Pons (tissue), 1 donor: ENCODE measurements at places on chromosomes 6 and 20.

- DNase-seq, result no peak
Measured at GRCh38 chr20:19652591-19653026, 105.4 kb upstream of the RIN2 start.

DNA sequence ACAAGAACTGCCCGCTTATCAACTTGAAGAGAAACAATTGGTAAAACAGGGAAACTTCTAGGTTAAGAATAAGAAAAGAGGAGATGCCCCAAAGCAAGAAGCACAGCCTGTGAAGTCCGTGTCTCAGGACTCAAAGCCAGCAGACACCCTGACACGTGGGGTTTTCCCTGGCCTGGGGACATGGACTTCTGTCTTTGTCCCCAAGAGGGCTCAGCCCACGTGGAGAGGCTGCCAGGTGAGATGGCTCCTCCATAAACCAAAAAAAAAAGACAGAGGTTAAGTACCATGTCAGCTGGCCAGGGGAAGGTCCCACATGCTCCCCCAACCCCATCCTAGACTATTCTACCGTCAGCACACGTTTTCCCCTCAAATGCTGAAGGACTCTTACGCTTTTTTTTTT is 9.9 kb downstream of the SERPINB6 start:
- DNase-seq, result no peak

DNA sequence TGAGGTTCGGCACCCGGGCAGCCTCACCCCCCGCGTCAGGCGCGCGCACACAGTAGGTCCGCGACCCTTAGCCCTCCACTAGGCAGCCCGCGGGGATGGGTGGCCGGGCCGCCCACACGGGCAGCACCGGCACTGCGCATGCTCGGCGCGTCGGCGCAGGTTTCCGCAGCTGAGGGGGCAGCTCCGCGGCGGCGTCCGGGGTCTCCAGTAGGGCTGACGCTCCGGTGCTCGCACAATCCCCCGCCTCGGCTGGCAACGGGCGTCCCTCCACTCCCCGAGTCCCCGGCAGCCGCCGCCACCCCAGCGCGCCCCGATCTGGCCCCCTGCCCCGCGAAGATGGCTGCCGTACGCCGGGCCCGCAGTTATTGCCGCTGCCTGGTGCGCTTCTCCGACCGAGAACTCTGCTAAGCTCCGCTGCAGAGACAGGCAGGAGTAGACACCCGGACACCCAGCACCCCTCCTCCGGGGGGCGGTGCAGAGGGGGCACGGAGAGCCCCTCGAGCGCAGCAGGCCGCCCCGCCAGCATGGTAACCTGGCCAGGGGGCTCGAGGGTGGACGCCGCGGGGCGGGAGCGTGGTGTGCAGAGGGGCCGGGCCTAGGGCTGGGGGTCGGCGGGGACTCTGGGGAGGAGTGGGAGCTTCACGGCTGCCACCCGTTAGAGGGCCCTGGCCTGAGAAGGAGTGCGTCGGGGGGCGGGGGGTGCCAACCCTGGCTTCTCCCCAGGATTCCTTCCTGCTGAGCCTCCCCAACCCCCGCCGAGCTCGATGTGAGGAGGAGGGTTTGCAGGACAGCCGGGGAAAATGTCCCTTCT is at the start of gene FBXO9:
FBXO9 (plus strand) TSS at position 139 of the 811 bp plus-strand sequence; CDS start at position 525, 386 bp downstream.
- DNase-seq, result peak; percentile 15

DNA sequence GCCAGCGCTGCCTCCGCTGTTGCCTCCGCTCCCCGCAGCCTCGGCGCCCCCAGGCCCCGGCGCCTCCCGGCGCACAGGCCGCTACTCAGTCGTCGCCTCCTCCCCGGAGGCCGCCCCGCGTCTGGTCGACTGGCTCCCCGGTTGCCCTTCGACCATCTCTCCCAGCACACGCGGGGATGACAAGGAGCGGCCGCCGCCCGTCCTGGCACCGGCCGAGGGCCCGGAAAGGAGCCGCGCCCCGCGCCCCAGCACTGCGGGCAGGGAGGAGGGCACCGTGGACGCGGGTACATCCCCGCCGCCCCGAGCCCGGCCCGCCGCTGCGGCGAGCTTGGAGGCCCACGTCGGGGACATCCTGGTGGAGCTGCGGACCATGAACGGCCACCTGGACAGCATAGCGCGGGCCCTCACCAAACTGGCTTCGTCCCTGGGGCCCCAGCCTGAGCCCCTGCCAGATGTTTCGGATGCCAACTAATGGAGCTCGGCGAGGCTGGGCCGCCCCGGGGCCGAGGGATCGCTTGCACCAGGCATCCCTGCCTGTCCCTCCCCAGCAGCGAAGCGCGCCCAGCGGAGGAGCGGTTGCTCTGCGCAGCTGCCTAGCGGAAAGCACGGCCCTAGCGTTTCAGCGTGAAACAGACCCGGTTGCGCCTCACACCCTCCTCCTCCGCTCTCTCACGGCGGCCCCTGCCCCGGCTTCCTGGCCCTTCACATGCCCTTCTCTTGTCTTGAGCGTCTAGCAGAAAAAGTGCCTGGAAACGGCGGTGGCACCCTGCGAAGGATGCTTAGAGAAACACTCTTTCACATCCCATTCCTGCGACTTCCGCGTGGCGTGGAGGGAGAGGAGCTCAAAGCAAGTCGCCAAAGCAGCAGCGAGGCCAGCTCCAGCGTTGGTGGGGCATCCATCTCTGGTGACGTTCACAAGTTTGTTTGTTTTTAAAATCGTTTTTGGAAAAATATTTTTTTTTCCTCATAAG is 285.8 kb upstream of the SUPT3H start:
- DNase-seq, result peak; percentile 35

- no peak for DNase-seq
Measured at GRCh38 chr6:6771224-6771945, 182.9 kb downstream of the LY86 start.

DNA sequence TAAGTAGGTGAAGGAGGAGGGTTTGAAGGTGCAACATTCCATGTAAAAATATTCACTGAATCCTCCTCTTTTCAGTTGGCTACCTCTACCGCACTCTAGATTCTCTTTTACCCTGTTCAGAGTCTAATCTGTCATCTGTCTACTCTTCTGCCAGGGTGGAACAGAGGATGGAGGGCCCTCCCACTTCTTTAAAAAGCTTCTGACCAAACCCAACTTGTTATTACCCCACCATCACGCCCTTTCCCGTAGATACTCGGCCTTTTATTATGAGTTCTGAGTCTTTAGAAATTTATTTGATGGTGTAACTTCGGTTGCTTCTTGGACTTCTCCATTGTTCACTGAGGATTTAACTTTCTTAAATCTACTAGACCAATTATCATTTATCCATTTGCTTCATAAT is 11.7 kb downstream of the STX11 start:
- DNase-seq, result no peak

DNA sequence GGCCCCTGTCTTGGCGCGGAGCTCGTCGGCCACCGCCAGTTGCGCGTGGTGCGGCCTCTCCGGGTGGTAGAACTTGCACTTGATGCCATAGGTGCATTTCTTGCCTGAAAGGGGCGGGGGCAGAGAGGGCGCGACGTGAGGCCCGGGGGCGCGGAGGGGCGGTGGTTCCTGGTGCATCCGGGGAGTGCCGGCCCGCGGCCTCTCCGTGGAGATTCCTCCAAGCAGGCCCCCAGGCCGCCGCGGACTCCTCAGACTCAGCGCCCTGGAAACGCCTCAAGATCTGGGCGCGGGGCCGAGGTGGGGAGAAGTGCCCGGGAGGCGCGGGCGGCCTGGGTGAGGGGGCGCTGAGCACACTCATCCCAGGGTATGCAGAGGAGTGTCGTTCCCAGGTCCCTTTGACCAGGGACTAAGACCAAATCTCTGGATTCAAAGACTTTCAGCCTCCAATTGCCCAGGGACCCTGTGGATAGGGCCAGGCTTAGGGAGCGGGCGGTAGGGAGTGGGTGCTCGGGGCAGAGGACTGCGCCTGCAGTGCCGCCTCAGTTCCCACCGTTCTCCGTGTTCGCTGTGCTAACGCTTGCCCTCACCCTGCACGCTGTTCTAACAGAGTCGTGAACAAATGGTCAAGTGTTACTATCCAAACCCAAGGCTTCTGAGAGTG is 33.3 kb downstream of the ZC3H12D start:
- DNase-seq, result no peak

- DNase-seq, result no peak
Measured at GRCh38 chr20:13267231-13267630, 46.2 kb downstream of the ISM1 start.

- DNase-seq, result no peak
Measured at GRCh38 chr6:43865932-43866645, 96.1 kb downstream of the VEGFA start.

- DNase-seq, result no peak
Measured at GRCh38 chr6:39669973-39670342, 55.2 kb downstream of the KIF6 start.

DNA sequence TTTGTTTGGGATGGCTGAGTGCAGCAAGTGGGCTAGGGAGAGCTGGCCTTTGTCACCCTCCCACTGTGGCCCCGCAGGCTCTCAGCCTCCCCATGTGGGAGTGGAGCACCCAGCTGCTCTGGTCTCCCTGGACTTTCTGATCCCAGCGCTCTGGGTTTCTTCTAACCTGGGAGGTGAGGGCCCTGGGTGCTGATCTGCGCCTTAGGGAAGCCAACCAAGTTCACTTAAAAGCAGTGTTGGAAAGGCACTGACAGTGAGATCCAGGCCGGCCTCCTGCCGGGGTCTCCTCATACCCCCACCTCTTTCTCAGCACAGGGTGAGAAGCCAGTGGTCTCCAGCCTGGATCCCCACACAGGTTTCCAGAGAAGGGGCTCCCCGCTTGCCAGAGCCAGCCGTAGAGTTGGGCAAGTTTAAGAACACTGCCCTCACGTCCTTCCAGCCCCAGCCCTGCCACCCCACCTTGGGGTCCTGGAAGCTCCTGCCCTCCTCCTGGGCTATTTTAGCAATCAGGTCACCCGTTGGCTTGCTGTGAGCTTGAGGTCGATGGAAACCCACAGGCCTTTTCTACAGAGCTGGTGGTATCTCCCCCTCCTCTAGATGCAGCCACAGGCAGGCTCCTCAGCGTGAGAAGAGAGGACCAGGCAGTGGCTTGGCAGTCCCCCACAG is 9.6 kb downstream of the C20orf203 start:
- DNase-seq, result no peak

DNA sequence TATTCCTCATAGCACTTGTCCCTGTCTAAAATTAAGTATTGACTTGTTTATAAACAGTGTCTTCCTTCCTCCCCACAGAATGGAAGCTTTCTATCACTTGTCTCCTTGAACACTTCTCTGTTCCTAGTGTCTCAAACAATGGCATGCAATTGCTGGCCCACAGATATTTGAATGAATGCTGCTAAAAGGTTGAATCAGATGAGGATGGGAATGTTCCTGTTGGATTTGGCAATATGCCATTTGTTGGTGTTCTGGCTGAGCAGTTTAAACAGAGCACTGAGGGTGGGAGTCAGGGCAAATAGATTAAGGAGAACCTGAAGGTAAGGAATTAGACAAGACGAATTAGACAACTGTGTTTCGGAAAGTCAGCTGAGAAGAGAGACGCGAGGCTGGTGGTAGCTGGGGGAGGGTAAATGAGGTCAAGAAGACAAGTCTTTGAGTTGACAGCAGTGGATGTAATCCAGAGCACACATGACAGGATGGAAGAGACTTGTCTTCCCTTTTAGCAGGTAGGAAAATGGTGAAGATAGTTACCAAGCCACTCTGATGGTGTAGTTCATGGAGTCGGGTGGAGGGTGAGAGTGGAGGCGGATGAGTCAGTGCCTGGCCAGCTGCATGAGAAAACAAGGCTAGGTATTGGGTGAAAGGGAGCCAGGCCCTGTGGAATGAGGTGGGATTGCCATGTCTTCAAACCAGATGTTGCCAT is 58.3 kb upstream of the GNRH2 start:
- no peak for DNase-seq

DNA sequence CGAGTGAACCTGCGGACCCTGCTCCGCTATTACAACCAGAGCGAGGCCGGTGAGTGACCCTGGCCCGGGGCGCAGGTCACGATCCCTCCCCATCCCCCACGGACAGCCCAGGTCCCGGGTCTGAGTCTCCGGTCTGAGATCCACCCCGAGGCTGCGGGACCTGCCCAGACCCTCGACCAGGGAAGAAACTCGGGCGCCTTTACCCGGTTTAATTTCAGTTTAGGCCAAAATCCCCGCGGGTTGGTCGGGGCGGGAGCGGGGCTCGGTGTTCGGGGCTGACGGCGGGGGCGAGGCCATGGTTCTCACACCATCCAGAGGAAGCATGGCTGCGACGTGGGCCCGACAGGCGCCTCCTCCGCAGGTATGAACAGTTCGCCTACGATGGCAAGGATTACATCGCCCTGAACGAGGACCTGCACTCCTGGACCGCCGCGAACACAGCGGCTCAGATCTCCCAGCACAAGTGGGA is 46.9 kb upstream of the TRIM26 start:
- DNase-seq, result no peak

- no peak for DNase-seq
Measured at GRCh38 chr6:151647976-151648639, 154.3 kb downstream of the CCDC170 start.

DNA sequence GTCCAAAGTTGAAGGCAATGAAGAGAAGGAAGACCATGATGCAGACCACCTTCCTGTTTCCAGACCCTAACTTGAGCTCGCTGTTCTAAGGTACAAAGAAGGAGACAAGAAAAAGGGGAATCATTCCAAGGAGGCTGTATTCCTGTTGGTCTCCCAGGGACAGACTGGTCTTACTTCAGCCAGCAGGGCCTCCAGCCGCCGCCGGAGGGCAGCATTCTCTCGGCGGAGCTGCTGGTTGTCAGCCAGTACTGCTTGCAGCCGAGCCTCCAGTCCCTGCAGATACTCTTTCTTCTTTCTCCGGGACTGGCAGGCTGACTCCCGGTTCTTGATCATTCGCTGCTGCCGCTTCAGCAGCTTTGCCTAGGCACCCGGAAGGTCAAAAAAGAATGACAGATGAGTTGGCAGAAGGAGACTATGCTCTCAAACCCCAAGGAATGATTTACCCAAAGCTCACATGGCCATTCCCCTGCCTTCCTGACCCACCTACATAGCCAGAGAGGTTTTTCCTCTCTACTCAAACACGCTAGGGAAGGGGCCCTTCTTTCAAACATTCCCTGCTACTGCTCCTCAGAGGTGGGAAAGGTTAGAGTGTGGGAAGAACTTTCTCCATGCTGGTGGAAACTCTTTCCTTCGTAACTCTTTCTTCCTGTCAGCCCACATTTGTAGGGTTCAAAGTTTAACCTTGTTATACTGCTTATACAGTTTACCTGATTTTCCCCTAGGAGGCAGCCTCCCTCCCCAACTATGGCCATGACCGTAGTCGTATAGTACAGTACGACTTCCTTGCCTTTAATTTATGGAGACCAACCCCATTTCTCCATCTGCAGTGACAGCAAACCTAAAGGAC is 9.0 kb downstream of the ATF6B start:
- peak; percentile 84 for DNase-seq

GRCh38 chr6:140830666-140831065 is 1302.1 kb upstream of the GJE1 start:
- no peak for DNase-seq

- DNase-seq, result no peak
Measured at GRCh38 chr6:153790876-153791473, 248.1 kb upstream of the OPRM1 start.

DNA sequence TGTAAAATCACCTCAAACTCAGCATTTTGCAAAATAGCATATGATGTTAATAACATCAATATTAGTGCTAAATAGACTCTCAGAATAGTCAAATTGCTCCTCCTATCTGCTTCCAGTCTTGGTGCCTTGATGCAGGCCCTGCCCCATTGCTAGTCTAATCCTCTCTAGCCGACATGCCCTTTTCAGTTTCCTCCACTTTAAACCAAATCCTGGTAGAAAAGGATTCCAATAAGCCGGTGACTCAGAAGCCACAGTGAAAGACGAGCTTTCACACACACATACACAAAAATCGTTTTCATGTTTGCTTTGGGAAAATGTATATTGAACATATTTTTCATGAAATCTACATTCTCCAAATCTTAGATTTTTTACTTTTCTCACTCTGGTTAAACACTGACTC is 203.1 kb downstream of the LMBRD1 start:
- no peak for DNase-seq
